ENCODE measurements at places on chromosomes 16 and 17.
A peak's percentile ranks its signal among the peaks of the same experiment; 100 is the strongest.

DNA sequence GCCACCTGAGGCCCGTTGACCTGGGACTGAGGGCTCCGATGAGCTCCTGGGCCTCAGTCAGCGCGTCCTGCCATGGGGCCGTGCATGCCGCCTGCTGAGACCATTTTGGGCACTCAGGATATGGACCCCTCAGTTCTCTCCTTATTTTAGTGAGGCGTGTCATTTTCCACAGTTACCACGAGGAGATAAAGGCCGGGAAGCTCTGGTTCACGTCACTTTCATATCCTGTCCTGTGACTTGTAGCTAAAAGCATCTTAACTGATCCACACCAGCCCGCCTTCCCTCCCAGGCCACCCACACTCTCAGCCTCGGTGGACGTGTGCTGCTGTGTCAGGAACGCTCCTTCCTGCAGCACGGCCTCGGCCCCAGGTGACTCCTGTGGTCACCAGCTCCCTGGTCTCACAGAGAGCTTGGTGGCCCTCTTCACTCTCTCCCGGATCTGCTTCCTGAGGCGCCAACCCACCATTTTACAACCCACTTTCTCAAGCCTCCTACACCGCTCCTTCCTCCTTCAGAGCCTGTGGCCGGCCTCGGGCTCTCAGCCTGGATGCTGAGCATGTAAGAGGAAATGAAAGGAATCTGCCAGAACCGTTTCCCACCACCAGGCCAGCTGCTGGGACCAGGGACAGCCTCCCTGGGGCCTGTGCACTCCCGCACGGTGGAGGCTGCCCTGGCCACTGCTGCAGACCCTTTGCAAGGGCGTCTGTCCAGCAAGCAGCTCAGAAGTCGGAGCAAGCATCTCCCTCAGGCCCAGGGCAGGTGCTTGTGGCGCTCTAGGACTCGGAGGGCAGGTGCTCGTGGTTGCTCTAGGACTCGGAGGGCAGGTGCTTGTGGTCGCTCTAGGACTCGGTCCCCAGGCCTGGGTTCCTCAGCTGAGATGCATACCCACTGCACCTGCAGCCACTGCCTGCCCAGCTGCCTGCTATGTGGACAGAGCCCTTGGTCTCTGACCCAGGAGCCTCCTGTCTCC, 23.9 kb upstream of the FASN start:
- peak; percentile 80 for DNase-seq

DNA sequence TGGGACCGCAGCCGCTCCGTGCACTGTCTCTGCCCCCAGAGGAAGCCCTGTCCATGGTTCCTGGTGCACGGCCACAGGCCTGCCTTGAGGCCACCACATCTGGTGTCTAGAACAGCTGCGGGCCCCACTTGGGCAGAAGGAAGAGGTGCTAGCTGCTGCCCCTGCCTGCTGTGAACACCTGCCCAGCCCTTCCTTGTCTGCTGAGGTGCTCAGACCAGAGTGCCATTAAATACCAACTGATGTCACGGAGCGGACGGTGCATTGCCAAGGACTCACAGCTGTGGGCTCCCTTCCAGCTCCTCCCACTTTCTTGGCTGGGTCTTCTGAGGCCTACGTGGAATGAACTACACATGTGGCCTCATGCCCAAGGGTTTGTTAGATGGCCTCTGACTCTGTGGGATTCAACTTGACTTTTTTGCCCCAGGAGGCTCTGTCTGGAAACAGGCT, 146.1 kb downstream of the RAB11FIP4 start:
- no peak for DNase-seq

DNA sequence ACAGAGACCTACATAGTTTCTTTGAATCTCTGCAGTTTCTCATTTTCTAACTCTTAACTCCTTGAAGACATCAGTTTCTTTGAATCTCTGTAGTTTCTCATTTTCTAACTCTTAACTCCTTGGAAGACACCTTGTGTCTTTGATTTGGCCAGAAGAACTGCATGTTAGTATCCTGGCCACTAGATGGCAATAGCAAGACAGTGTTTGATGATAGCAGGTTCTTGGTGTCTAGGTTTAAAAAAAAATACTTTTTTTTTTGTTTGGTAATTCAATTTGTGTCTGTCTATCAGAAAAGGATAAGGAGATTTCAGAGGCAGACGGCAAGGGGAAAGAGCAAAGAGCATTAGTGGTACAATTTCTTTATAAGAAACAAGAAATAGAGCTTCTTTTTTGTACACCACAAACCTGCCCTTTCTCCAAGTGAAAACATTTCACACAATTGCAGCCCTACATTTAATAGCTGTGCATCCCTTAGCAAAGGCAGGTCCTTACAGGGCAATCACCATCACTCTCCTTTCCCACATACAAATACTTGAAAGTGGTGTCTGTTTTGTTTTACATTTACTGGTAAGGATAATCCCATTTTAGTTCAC, 1324.9 kb upstream of the CDH8 start:
- DNase-seq: no peak

DNA sequence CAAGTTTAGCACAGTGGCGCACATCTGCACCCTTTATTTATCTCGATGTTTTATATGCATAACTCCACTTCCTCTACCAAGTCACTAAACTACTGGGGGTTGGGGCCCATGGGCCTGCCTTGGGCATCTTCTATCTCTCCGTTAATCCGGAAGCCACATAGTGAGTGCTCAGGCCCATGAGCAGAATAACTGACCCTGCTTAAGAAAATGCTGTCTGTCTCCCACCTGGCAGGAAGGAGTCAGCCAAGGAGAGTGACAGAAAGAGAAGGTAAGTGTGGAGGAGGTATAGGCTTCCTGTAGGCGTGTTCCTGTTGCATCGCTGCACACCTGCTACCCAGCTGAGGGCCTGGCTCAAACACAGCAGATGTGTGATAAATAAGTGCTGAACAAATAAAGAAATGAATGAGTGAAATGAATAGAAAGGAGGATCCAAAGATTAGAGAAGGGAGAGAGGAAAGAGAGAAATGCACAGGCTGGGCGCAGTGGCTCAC, 320.1 kb downstream of the SLC39A11 start:
- no peak for DNase-seq
